ENCODE measurements at places on chromosomes 7 and 10.
A peak's percentile ranks its signal among the peaks of the same experiment; 100 is the strongest.

DNA sequence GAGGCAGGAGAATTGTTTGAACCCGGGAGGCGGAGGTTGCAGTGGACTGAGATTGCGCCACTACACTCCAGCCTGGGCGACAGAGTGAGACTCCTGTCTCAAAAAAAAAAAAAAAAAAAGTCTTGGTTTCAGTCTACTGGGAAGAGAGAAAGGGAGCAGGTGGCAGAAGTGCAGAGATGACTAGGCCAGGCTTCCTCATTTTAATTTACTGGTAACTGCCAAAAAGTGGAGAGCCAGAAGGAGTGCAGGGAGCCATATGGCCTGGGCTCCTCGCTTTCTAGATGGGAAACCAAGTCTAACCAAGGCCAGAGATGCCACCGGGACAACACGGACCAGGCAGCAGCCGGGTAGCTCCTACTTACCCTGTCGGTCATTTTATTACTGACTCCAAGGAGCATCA, 12.2 kb downstream of the SEPHS1 start:
- no peak for DNase-seq

DNA sequence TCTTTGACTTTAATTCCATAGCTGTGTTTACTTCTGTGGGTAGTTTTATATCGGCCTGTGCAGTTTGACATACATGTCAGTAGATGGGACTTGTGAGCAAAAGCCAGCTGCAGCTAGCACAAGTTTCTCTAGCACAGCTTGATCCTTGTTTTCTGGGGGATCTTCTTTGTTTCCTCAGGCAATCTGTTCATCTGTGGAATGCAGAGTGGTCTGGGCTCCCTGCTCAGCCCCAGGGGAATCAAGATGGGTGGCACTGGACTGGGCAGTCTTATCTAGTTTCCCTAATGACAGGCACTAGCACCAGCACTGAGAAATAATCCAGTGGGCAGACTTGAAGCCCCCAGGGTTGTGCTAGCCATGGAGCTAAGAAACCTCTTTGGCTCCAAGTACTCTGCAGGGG, 40.8 kb downstream of the CYP2C19 start:
- no peak for DNase-seq

- DNase-seq: no peak
Measured at GRCh38 chr10:123097039-123097438, 38.7 kb upstream of the HMX3 start.

- DNase-seq: peak; percentile 17
Measured at GRCh38 chr10:19606968-19607367, 209.3 kb upstream of the PLXDC2 start.

DNA sequence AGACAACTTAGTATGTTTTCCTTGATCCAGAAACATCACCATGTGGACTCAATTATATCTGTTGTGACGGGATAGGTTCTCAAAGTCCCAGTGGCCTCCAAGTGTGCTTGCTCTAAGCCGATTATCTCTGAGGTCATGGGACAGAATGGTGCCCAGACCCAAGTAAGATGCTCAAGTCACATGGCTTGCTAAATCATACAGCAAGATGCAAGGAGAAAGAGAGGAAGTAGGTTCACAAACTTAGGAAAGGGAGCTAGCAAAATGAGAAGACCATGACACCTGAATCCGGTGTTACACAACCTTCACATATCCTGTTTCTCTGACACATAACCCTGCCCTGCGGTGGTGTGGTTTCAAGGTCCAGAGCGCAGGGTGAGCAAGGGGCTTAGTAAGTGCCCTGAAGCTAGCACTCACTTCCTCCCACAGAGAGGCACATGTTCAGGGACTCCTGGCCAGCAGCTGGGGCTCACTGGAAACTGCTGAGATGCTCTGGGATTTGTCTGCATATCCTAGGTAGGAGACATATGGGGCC, 590.9 kb upstream of the ANKRD30A start:
- peak; percentile 58 for DNase-seq

GRCh38 chr10:116857156-116857555, 7.9 kb downstream of the ENO4 start:
- DNase-seq: no peak

DNA sequence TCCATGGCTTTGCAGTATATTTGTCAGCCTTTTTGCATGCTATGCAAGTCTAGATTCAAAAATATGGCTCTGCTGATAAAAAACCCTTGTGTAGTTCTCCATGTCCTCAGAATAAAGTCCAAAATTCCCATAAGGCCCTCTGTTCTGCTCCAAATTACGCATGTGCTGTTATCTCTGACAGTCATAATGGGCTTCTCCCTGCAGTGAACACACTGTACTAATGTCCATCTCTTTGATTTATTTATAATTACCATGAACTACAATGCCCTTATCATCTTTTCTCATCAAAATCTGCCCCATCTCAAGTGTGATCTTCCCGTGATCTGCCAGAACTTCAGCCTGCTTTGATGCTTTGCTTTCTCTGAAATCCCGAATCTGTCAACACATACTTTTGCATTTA, 87.7 kb downstream of the TSPAN12 start:
- DNase-seq: no peak

DNA sequence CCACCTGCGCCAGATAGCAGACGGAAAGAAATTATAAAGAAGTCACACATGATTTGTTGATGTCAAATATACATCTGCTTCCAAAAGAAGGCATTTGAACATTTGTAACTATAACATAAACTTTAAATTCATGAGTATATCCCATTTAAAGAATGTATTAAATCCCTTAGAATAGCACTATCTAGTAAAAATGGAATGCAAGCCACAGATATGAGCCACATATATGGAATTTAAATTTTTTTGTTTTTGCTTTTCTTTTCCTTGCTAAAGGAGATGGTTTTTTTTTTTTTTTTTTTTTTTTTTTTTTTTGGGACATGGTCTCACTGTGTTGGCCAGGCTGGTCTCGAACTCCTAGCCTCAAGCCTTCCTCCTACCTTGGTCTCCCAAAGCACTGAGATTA, 730.8 kb downstream of the PHTF2 start:
- DNase-seq: peak; percentile 86

- peak; percentile 20 for DNase-seq
Measured at GRCh38 chr10:66746711-66747110, 179.1 kb upstream of the LRRTM3 start.

- DNase-seq: peak; percentile 24
Measured at GRCh38 chr7:84913731-84914130, 273.1 kb downstream of the SEMA3D start.

- no peak for DNase-seq
Measured at GRCh38 chr10:31135171-31135570, 103.5 kb upstream of the ZNF438 start.

DNA sequence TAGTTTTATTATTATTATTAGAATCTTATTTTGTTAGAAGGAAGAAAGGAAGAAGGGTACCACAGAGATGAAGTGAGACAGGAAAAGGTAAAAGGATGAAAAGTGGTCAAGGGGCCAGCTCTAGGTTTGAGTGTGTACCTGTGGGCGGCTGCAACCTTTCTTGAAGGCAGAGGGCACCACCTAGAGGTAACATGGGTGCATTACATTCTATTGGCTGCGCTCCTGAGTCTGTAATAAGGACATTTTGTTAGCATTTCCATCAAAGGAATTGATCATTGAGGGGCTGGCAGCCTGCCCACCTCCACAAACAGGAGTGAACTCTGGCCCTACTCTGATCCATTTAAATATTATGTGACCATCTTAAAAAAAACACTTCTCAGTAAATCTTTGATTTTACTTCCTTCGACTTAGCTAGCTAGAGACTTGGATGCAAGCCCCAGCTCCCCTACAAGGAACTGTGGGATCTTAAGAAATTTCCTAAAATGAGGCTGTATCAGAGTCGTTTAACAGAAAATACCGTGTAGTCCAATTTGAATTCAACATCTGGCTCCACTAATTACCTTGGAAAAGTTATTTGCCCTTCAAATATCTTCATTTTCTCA, 610.4 kb downstream of the IPMK start:
- peak; percentile 36 for DNase-seq

DNA sequence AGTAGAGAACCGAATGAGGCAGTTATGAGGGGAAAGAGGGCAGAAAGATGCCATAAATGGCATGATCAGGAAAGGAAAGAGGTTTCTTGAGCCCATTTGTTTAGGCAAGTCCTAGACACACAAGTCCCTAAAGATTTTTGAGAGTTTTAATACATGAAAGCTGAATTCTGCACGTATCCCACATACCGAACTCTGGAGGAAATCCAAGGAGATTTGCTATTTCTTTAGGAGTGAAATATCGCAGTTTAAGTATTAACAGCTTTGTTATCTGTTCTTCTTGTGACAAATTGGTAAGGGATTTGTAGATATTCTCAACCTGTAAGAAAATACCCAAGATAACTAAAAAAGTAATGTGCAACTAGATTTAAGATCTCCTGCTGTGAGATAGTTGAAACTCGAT, 23.7 kb upstream of the CUBN start:
- DNase-seq: peak; percentile 51

DNA sequence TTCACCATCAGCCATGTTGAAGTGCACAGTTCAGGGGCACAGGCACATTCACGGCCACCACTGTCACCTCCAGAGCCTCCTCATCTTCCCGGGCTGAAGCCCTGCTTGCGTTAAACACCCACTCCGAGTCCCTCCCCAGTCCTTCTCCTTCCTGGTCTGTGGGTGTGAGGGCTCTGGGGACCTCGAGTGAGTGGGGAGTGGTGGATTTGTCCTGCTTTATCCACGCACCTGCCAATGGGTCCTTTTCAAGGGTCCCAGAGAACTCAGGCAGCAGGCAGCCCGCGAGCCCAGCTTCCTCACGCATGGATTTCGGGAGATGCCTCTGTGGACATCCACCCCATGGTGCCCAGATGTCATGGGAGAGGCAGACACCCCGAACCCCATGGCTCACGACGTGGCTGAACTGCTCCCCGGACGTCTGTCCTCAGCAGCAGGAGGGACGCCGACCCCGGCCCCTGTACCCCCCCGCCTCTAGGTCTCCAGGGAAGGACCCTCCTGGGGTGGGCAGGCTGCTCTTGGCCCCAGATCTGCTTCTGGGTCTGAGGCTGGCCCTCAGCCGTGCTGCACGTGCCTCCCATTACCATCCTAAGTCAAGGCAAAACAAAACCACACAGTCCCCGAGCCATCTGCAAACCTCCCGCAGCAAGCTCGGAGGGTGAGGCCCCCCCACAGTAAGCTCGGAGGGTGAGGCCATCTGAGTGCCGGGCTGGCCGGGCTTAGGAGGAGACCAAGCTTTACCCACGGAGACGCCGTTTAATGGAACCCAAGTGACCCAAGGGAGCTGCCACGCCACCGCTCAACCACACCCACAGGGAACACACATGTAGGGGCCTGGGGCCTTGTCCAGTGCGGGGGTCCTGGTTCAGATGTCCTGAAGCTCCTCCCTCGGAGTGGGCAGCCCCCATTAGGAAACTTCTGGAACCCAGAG, 9.0 kb downstream of the CYP2W1 start:
- no peak for DNase-seq

- DNase-seq: peak; percentile 65
Measured at GRCh38 chr10:92011560-92012214, 88.1 kb downstream of the BTAF1 start.

DNA sequence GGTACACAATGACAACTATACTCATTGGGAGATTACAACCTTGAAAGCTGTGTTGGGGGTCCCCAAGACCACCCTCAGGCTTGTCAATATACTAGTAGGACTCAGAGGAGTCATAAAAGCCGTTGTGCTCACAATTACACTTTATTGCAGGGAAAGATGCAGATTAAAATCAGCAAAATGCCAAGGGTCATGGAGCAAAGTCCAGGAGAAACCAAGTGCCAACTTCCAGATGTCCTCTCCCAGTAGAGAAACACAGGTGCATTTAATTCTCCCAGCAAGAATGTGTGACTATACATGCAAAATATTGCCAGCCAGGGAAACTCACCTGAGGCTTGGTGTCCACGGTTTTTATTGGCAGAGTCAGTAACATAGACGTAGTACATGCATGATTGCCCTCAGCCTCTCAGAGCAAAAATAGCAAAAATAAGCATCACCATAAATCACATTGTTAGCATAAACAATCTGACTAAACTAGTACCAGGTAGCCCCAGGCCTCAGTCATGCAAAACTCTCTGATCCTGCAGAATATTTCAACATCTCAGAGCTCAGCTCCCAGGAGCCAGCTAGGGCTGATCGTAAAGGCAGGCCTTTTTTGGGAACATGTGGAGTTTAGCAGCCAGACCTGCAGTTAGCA, 50.7 kb downstream of the VIM start:
- no peak for DNase-seq

DNA sequence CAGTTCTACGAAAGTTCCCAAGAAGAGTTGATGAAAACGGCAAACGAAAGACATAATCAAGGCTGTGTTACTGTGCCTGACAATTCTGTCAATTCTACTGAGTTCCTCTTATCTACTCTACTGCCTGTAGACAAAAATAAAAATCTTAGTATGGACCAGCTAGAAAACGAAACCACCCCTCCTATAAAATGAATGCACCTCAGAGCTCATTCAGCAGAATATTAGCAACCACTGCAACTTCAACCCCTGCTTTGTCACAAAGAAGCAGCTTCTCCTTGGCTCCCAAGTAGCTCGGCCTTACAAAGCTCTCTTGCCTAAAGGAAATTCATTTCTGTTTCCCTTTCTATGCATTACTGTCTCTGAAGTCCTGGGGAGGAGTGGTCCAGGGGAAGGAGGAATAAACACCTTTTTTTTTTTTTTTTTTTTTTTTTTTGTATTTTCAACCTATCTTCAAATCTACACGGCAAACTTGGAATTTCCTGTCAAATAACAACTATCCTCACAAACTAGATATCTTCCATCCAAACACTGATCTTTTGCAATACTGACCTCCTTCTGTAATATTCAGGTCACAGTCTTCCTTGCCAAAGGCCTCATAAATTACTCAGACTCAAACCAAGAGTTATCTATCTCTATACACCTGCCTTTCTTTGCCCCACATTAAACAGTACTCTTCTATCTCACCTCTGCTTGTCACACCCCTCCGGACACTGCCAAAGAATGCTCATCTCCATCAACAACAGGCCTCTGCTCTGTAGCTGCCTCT, 74.3 kb downstream of the GLI3 start:
- no peak for DNase-seq

GRCh38 chr7:117672453-117672852, 192.6 kb downstream of the CFTR start:
- no peak for DNase-seq

DNA sequence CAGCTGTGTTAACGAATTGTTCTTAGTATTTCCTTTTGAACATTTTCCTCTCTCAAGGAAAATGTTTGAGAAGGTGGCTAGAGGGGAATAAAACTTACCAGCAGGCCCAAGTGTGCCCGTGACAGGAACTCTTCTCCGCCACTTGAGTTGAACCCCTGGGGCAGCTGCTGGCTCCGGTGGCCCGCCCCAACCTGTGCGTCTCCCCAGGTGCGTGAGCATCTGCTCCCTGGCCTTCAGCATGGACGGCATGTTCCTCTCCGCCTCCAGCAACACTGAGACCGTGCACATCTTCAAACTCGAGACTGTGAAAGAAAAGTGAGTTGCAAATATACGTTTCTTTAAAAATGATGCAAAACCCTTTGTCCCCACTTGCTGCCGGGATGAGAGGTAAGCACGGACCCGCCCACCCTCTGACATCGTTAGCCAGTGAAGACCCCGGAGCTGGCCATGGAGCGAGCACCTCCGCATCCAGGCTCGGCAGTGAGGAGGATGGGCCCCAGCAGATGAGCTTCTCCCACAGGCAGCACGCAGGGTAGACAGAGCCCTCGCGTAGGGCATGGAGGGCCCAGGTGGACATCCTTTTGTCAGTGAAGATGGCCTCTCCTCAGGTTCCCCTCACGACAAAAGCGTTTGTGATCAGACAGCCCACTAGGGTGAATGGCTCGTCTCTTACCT, 35.7 kb downstream of the WIPI2 start:
- no peak for DNase-seq

GRCh38 chr7:9082203-9082602, 648.8 kb downstream of the NXPH1 start:
- DNase-seq: no peak

Data from fibroblast of skin of back (primary cell).